Activated effector memory CD4-positive, alpha-beta T cell treated with Interleukin-2 at 50 U/mL for 16 hours (primary cell): ENCODE measurements at places on chromosomes 11 and 22.

DNA sequence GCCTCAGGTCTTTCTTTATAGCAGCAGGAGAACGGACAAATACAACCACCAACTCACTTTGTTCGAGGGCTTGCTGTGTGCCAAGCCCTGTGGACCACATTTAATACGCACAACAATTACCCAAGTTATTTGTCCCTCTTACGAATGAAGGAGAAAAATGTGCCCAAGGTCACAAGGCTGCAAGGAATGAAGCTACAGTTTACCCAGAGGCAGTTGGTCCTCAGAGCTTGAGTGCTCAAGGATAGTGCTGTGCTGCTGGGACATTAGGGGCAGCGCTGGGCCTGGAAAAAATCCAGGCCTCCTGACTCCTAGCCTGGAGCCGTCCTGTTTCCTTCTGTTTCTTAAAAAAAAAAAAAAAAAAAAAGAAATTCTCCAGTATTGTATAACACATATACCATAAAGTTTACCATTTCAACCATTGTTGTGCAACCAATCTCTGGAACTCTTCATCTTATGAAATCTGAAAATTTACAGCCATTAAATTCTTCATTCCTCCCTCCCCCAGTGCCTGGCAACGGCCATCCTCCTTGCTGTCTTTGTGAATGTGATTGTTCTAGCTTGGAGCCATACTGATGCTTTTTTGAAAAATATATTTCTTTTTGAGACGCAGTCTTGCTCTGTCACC lies 1.0 kb upstream of the C11orf86 start:
- no peak for DNase-seq

GRCh38 chr11:125348674-125349309 lies 147.3 kb downstream of the FEZ1 start:
- peak; percentile 6 for DNase-seq

DNA sequence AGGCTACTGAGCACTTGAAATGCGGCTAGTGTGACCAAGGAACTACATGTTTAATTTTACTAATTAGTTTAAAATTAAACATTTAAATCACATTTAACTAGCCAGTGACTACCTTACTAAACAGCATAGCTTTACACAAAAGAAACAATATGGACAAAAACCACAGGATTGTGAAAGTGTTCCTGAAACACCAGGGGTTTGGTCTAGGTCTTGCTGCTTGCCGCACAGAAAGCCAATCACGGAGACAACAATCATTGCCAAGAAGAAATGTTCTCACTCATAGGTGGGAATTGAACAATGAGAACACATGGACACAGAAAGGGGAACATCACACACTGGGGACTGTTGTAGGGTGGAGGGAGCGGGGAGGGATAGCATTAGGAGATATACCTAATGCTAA lies 309.5 kb downstream of the C11orf87 start:
- no peak for DNase-seq

DNA sequence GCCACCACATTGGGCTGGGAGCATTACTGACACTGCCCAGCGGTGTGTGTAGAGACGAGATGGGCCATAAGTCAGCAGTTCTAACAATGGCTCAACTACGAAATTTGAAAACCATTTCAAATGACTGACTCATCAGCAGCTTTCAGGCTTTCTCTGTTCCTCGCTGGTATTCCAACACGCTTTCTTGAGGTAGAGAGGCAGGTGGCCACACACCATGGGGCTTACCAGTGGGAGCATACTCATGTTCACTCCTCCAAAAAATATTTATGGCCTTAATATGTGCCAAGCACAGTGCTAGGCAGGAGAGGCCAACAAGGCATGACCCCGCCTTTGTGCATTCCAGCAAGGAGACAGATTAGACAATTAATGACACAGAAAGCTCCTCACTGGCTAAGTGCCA lies 20.3 kb downstream of the ARFGAP2 start:
- no peak for DNase-seq

DNA sequence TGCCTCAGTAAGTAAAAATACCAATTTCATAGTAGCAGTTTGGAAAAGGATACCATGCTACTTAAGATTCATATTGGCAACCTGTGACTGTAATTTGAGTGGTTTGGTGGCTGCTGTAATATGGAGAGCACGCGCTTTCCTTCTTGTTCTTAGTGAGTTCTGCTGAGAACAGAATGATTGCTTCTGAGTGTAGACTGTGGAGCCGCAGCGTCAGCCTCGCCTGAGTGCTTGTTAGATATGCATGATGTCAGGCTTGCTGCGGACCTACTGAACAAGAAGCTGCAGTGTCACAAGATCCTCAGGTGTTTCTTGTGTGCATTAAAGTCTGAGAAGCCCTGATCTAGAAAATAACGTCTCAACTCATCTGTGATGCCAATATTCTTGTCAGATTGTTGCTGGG lies 143.2 kb downstream of the ARHGAP42 start:
- no peak for DNase-seq

GRCh38 chr11:115678942-115679341 lies 174.7 kb upstream of the CADM1 start:
- no peak for DNase-seq

GRCh38 chr11:99419991-99420390 lies 399.2 kb downstream of the CNTN5 start:
- no peak for DNase-seq

- DNase-seq = no peak
These were observed 12.9 kb downstream of the PCSK7 start for GRCh38 chr11:117219001-117219400.

GRCh38 chr11:8335683-8336082 lies 72.0 kb upstream of the LMO1 start:
- DNase-seq = no peak

DNA sequence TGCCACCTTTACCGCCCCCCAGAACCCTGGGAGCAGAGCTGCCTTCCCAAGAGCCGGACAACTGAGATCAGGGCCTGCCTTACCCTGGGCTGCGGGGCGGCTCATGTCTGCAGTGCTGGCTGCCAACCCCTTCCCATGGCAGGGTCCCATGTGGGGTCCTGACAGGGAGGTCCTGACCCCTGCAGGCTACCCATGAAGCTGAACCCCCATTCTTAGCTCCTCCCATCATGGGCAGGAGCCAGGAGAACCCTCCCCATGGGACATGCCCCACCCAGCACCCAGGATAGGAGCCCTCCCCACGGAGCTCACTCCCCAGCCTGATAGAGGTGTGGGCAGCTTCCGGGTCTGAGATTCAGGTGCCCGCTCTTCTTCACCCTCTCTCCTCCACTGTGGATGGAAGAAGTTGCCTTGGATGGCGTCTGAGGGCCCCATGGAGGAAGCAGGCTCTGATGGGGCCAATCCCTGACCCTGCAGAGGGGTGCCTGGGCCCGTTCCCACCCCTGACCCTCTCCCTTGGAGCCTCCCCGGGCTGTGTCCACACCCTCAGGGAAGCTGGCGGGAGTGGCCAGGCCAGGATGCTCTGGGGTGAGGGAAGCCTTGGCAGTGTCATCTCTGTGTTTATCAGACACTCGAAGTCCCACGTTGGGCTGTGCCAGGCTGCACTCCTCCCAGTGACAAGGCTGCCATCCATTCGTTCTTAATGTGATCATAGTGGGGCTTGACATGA lies 1508.2 kb downstream of the BRD1 start:
- no peak for DNase-seq

DNA sequence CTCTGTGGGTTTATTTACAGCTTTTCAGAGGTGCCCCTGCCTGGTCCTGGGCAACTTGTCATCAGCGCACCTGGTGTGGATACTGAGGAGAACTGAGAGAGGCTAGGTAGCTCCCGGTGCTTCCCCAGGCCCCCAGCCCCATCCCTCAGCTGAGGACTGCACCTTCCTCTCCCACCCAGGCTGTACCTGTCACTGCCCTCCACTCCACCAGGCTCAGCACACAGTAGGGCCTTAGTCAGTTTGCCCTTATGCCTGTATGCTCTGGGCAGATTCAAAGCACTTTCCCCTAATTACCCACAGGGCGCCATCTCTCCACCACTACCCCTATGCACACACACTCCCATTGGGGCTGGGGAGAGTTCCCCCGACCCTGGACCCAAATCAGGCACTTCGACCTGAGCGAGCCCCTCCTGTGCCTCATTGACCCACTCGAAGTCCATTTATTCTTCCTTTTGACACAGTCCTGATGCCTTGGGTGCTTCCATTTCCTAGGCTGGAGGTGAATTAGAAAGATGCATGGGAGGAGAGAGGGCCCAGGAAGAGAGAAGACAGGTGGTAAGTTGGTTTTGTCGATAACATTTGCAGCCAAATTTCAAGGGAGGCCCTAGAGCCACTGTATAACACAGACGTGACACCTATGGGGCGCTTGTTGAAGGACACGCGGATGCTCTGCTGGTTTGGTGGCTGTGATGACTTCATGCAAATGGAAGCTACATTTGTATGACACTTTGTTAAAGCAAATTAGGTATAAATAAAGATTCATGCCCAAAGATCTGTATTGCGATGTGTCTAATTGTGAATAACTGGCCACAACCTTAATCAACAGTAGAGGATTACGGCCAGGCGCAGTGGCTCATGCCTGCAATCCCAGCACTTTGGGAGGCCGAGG lies 13.8 kb upstream of the PICK1 start:
- no peak for DNase-seq

- DNase-seq = no peak
These were observed 67.7 kb upstream of the SORL1-AS1 start for GRCh38 chr11:121520243-121521144.

- DNase-seq = no peak
These were observed 37.1 kb upstream of the THY1 start for GRCh38 chr11:119460097-119460496.

DNA sequence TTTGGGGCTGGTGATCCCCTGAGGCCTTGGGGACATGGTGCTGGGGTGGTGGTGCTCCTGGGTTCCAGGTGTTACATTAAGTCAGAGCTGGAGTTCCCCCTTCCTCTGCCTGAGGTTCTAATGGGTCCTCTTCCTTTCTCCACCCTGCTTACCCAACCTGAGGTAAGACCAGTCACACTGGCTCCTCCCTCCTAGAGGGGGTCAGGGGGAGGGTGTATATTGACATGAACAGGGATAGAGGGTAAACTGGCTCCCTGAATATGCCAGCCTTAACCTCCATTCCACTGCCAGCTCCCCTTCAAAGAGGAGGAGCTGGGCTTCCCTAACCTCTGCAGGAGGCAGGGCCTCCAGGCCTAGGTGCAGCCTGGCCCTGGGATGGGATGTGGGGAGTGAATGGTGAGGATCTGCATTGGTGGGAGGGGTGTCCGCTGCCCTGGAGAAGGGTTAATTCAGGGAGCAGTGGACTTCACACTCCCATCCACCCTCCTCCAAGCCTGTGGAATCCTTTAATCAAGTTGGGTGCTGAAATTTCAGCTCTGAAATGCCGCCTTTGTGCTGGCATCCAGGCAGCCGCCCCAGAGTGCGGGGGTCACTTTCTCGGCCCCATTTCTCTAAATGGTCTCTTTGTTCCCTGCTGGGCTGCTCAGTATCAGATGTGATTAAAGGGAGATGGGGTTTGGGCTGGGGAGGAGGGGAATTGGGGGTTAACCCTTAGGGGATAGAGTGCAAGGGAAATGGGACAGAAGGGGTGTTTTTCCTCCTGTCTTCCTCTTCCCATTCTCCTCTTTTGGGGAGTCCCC lies 15.2 kb downstream of the POLR2F start:
- DNase-seq = no peak
